ENCODE measurements at places on chromosomes 5 and 9. TPM values are rescaled to one million over a fixed set of nuclear protein-coding genes. Genes with fewer than 3 reads are reported as not detected.

OTP gene
- not detected for total RNA-seq

SLC6A19 gene
- total RNA-seq: 5.5 TPM

SV2C gene
- 30.8 TPM for total RNA-seq

SLC1A3 gene
- 2.7 TPM for total RNA-seq

ACTL7B gene
- total RNA-seq: not detected

C5orf46 gene
- total RNA-seq: not detected

NEUROG1 gene
- total RNA-seq: not detected

PCSK5 gene
- 8.1 TPM for total RNA-seq

PGM5 gene
- 145 TPM for total RNA-seq

IL13 gene
- 0.55 TPM for total RNA-seq

TRIM7 gene
- total RNA-seq: 5.7 TPM

SMIM33 gene
- total RNA-seq: 0.87 TPM

PAIP2 gene
- total RNA-seq: 12.7 TPM

ALDH1A1 gene
- total RNA-seq: 187 TPM

DNA sequence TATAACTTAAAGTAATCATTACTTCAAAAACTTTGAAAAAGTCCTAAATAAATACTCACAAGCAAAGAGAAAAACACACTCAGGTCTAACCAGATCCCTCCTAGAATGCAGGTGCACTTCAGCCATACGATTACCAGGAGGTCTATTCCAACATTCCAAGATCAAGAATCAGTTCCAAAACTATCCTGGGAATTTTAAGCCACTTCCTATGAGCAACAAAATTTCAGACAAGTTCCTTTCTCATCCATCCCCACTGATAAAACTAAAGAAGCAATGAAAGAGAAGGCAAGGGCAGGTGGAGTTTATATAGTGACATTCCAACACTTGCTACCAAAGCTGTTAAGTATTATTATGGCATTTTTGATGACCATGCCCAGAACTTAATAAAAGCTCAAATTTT lies 29.6 kb downstream of the MLLT3 start:
- no peak for DNase-seq

GRCh38 chr9:35673132-35674024 lies at the start of gene CA9:
CA9 (plus strand) TSS chr9:35673928; CDS start chr9:35673960, 32 bp downstream.
- peak; percentile 83 for DNase-seq

- no peak for DNase-seq
Observed at GRCh38 chr5:131640043-131640856, 5.2 kb upstream of the RAPGEF6 start.

- DNase-seq: no peak
Observed at GRCh38 chr5:138354926-138355378, 2.5 kb downstream of the KDM3B start.

- DNase-seq: no peak
Observed at GRCh38 chr5:142008813-142009212, 4.0 kb downstream of the GNPDA1 start.

DNA sequence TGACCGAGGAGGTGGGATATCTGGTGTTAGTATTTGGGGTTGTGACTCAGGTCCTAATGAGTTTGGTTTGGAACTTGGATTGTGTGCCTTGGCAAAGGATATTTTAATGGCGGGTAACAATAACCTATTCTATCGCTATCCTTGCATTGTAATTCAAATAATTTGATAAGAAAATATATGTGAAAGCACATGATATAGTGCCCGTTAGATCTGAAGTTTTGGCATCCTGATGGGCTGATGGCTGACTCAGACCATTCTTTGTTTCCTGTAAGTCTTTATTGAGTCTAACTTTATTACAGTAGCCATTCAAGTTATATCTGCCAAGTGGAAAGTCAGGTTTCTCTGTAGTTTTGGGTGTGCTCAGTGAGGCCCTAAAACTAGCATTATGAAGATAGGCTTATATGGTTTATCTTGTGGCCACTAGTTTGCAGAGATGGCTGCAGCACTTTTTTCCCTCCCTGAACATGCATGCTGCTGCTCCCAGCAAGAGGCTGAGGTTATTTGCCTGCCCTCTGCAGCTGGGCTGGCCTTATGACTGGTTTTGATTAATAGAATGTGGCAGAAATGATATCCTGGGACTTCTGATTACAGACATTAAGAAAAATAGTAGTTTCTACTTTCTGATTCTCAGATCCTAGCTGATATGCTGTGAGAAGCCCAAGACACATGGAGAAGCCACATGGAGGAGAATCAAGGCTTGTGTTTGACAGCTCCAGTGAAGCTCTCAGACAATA lies 46.6 kb downstream of the CFAP95 start:
- no peak for DNase-seq

DNA sequence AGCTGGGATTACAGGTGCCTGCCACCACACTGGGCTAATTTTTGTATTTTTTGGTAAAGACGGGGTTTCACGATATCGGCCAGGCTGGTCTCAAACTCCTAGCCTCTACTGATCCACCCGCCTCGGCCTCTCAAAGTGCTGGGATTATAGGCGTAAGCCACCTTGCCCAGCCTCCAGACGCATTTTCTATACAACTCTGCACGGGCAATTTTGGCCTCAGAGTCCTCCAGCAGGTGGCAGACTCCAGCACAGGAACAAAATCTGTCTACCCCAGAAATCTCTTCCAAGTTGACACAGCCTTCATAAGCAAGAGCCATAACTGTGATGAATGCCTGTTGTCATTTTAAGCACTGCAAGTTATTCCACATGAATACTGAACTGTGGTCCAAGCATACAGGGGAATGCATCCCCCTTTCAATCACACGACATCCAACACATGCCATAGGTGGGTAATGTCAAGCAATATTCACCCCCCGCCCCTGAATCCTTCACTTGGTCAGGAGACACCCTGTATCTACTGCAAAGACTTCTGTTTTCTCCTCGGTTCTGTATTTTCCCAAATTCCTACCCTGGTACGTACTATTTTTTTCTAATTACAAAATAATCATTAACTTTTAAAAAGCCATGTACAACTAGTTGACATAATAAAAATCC lies 50.8 kb downstream of the ALDH7A1 start:
- DNase-seq: peak; percentile 59

- no peak for DNase-seq
Observed at GRCh38 chr9:110975278-110975677, 63.0 kb downstream of the LPAR1 start.

GRCh38 chr9:30732060-30732459 lies 1652.4 kb upstream of the ACO1 start:
- no peak for DNase-seq

- peak; percentile 60 for DNase-seq
Observed at GRCh38 chr5:178114325-178115135, 1.2 kb downstream of the N4BP3 start.

DNA sequence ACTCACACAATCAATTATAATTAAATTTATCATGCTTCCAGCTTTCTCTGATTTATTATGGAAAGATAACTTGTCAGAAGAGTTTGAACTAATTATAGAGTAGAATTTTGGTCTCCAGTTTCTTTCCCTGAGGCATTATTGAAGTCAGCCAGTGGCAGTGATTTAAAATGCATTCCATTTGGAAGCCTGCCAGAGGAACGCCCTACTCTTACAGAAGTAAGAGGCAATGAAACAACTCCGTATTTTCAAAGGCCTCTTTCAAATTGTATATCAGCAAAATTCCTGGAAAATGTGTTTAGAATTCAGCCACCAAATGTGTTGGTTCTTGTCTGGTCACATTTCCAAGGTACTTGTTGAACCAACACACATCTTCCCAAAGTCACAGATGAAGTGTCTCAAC lies 640.9 kb downstream of the SEMA5A start:
- DNase-seq: peak; percentile 59

DNA sequence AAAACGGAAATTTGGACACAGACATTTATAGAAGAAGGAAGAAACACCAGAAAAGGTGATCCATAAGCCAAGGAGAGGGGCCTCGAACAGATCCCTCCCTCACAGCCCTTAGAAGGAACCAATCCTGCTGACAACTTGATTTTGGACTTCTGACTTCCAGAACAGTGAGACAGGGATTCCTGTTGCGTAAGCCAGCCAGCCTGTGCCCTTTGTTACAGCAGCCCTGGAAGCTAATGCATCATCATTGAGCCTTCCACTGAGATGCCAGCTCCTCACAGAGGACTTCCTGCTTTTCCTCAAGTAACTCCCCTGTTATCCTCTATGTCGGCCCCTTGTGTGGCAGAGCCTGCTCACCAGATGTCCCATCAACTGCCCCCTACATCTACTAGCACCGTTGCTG lies 94.1 kb downstream of the JMY start:
- DNase-seq: no peak

- DNase-seq: no peak
Observed at GRCh38 chr5:148666353-148666752, 12.0 kb upstream of the HTR4 start.

DNA sequence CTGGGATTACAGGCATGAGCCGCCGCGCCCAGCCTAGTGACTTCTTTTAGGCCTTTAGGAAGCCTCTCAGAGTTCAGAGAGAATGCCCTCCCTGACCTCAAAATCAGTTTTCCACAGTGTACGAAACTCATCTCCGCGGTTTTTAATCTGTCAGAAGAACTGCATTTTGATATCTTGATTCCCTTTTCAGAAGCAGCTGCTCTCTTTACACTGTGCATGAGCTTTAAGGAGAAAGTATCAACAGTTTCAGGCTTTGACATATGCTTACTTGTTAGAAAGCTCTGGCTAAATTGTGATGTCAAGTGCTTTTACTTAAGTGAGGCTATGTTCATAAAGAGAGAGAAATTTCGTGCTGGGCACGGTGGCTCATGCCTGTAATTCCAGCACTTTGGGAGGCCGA lies 74.6 kb downstream of the USP20 start:
- no peak for DNase-seq

DNA sequence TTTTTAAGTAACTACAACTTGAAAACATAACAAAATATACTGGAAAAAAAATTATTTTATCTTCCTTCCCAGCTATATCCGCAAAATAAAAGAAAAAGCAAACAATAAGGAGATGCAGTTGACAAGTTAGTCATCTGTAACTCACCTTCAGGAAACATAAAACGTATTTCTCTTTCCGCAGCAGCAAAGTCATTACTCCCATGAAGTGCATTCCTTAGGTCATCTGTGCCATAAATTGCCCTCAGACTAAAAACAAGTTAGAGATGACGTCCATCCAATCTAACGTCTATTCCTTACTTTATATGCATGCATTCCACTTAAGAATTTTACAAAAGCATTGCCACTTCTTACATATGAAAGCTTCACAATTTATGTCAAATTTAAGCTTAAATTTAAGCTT lies 10.9 kb downstream of the NME5 start:
- no peak for DNase-seq

- DNase-seq: peak; percentile 72
Observed at GRCh38 chr9:108552459-108553040, 303.2 kb downstream of the ACTL7B start.

DNA sequence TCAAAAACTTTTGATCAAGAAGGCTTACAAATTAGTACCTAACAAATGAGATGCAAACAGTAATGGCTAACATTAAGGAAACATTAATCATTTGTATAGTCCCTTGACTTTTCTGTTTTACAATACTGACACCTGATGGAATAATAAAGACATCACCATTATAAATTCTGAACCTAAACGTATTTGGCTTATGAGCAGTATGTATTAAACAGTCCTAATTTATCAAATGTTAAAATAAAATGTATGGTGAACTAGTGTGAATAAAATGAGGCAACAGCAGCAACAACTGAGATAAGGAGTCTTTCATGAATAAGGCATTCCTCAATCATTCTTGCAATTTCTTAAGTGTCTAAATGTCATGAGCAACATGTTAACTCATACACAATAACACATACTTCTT lies 6.0 kb downstream of the PUM3 start:
- DNase-seq: no peak

DNA sequence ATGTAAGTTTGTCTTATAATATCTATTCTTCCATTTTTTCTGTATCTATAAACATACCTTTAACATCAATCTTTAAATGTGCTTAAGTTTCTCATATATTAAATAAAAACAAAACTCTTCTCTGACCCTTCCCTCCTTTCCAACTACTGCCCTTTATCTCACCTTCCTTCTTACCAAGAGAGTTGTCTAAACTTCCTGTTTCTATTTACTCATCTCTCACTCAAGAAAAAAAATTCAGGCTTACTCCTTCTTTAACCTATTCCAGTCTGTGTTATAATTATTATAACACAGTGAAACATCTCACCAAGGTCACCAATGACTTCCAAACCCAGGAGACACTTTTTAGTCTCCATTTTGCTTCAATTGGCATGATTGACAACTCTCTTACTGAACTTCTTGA lies 140.9 kb downstream of the CCDC171 start:
- no peak for DNase-seq

DNA sequence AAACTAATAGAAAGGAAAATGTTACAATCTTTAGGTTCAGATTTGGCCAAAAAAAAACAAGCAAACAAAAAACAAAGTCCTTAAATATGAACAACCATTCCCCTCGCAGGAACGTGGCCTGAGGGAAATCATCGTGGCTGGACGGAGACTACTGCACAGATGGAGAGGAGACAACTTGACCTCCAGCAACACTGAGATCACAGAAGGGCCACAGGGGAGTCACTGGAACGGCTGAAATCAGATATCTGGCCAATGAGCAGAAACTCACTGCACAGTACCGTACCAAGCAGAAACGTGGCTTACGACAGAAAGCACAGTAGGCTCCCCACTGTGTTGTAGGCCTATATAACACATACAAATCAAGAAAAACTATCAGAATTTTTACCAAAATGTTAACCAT lies 27.7 kb downstream of the CAMSAP1 start:
- no peak for DNase-seq

DNA sequence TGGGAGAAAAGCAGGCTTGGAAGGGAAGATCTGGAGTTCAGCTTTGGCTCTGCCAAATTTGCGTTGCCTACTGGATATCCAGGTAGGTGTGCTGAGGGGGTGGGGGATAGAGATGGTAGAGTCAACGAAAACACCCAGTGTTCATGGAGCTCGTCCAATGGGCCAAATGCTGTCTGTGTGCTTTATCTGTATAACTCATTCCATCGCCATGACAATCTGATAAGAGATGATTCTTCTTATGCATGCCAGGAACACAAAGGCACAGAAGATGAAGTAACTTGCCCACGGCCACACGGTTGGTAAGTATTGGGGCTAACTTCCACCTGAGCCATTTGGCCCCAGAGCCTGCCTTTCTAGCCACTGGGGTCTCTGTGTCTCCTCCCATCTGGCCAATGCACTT lies 53.2 kb downstream of the BOD1 start:
- no peak for DNase-seq

- DNase-seq: no peak
Observed at GRCh38 chr5:16891033-16891432, 45.1 kb downstream of the MYO10 start.
